Nucleus accumbens (tissue), 56 donors: ENCODE measurements at places on chromosomes 1 and 21.

GRCh38 chr21:35072960-35073359 is 23.9 kb upstream of the RUNX1 start:
- no peak for DNase-seq

DNA sequence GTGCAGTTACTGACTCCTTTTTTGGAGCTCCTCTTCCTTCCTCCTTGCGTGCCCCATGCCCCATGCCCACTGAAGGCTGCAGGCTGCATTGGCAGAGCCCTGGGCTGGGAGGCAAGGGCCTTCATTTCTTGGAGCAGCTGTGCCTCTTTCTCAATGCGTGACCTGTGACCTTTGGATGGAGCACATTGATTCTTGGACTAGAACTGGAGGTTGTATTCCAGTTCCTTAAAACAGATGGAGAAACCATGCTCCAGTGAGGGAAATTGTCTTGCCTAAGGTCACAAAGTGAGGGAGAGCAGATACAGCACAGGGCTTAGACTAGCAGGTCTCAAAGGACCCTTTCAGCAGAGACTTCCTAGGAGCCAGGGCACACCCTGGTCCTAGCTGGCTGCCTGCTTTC is 9.0 kb downstream of the TMEM269 start:
- DNase-seq, result no peak

- no peak for DNase-seq
These were observed 119.7 kb upstream of the LMO4 start for GRCh38 chr1:87208931-87209330.

DNA sequence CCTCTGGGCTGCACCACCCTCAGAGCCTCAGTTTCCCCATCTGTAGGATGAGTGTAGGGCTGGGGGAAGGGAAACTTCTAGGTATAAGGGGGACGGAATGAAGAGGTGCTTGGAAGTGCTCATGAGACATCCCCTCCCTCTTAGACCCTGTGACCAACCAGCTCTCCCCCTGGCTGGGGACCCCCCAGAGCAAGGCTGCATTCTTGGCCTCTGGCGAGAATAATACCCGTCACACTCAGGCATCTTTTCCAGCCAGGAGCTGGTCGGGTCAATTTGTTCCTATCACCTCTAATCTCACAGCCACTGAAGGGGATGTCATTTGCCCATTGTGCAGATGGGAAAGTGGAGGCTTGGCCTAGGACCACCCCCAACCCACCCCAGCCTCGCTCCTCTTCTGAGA is 443.0 kb downstream of the PTPRU start:
- DNase-seq, result no peak

DNA sequence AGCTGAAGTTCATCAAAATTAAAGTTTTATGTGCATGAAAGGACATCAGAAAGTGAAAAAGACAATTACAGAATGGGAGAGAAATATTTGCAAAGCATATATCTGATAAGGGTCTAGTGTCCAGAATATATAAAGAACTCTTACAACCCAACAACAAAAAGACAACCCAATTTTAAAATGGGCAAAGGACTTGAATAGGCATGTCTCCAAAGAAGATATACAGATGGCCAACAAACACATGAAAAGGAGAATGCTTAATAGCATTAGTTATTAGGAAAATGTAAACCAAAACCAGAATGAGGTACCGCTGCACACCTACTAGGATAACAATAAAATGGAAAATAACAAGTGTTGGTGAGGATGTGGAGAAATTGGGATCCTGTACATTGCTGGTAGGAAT is 1.7 kb upstream of the PSEN2 start:
- DNase-seq, result no peak

- no peak for DNase-seq
These were observed 121.9 kb upstream of the IVNS1ABP start for GRCh38 chr1:185438936-185439335.

- DNase-seq, result no peak
These were observed 1.2 kb downstream of the HES4 start for GRCh38 chr1:998745-998994.

DNA sequence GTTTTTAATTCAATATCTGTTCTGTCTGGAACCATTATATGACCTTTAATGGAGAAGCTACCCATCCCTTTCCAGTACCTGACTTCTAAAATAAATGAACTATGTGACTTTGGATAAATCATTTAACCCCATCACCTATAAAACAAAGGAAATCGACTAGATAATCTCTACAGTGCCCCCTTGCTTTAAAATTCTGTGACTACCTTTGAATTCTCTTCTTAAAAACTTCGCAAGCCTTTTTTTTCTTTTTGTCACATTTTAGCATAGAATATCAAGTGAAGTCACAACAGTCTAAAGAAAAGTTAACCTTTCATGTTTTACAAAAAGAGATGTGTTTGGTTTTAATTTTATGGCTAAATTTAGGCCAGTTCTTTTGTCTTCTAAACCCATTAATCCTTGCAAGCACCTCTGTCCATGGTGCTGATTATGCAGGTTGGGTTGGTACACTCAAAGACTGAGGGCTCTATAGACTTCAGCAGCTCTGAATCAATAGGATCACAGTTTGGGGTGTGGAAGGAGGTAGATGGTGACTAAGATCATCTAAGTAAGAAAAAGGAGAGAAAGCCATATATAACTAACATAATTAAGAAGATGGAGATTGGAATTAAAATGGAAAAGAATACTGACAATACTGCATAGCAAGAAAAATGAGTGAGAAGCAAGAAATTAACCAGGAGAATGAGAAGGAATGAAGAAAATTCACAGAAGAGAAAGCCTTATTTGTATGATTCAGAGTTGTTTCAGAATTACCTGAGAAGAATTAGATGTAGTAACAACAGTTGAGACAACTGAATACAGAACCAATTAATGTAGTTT is 59.2 kb downstream of the TBX15 start:
- no peak for DNase-seq

DNA sequence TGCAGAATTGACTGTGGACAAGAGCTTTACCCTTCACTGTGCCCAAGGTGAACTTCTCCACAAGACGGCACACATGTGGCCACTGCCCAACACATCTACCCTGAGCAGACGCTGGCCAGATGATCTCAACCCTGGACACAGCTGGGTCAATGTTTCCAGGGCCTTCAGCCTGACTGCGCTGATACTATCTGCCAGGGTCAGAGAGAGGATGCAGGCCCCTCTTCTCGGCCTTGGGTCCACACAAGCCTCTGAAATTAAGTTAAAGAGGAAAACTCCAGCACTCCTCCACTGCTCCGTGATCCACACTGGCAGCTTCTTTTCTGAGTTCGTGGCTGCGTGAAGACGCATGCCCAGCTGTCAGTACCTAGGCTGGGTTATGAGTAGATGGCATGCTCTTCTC is 58.1 kb downstream of the GLIS1 start:
- no peak for DNase-seq

- DNase-seq, result no peak
These were observed 29.8 kb upstream of the RCOR3 start for GRCh38 chr1:211229365-211229759.

- no peak for DNase-seq
These were observed 402.4 kb downstream of the USH2A start for GRCh38 chr1:216020743-216021345.

DNA sequence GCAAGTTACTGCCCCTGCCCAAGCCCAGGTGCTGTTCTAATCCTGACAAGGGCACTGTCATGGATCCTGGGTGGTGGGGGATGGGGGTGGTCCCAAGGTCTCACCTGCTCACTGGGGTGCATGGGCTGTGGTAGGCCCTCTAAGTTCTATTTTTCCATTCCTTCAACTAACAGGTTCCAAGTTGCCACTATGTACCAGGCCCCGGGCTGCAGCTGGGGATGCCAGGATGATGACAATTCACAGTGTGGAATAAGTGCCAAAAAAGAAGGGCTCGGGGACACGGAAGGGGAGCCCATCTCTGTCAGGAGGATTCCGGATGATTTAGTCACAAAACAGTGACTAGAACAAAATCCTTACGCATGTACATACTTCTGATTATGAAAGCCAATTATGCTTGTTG is 76.0 kb downstream of the STUM start:
- no peak for DNase-seq

- no peak for DNase-seq
These were observed 581 bp downstream of the IRF6 start for GRCh38 chr1:209805341-209805781.

DNA sequence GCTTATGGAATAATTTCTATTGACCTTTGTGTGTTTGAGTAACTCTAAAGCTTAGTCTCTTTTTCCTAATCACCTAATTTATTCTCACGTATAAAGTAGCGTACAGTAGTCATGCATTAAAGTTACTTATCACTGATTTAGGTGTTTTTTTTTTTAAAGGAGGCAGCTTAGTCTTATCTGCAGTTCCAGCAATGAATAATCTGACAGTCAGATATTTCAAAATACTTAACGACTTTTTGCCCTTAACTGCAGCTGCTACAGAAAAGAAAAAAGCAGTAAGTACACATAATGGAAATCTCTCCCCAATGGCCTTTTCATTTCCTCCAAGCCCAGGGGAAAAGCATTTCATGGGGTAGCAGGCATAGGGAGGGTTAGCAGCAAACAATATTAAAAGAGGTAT is 54.6 kb downstream of the SLC35F3 start:
- no peak for DNase-seq
